Spinal cord (tissue), 10 donors: ENCODE measurements at places on chromosomes 6 and 20.
A peak's percentile ranks its signal among the peaks of the same experiment; 100 is the strongest.

DNA sequence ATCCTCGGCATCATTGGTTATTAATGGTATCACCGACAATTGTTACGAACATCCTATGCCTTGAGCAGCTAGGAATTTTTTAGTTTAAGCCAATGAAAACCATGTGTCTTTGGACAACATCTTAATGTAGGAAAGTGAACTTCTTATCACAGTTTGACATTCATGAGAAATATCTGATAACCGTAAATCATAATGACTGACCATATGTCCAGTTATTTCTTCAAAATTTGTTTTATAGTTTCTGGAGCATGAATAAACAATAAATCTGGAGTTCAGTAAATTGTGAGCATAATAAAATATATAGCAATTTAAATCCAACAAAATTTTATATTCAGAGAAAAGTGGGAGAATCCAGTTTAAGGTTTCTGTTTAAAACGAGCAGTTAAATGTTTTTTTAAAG, 970.1 kb upstream of the ADGRB3 start:
- DNase-seq, result no peak

DNA sequence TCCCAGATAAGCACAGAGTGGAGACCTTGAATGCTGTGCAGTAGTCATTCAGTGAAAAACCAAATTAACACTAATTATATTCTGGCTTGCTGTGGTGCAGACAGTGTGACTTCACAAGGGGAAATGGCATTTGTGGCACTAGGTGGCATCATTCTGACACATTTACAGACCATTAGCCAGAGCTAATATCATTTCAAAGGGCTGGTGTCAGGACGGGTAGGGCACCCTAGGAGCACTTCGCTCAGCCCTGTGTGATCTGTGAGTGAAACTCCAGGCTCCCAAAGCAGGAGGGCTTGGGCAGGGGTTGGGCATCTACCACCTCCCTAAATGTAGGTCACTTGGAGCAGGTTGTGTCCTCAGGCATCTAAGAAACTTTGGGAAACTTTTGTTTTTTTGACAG, 555.8 kb downstream of the PKHD1 start:
- DNase-seq, result no peak

DNA sequence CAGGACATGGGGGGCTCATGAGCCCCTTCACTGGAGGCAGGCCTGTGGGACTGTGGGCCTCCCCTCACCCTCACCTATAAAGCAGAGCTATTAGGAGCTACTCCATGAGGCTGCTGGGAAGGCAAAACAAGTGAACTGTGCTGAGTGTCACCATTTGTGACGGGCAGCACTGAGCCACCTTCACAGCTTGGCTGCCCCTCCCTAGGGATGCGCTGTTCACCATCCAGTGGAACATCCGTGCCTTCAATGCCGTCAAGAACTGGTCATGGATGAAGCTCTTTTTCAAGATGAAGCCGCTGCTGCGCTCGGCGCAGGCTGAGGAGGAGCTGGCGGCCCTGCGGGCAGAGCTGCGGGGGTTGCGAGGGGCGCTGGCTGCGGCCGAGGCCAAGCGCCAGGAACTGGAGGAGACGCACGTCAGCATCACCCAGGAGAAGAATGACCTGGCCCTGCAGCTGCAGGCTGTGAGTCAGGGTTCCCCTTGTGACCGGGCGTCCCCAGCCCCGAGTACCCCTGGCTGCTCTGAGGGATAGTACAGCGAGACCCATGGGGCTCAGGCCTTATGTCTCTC, 38.4 kb downstream of the MYH7B start:
- DNase-seq, result no peak

DNA sequence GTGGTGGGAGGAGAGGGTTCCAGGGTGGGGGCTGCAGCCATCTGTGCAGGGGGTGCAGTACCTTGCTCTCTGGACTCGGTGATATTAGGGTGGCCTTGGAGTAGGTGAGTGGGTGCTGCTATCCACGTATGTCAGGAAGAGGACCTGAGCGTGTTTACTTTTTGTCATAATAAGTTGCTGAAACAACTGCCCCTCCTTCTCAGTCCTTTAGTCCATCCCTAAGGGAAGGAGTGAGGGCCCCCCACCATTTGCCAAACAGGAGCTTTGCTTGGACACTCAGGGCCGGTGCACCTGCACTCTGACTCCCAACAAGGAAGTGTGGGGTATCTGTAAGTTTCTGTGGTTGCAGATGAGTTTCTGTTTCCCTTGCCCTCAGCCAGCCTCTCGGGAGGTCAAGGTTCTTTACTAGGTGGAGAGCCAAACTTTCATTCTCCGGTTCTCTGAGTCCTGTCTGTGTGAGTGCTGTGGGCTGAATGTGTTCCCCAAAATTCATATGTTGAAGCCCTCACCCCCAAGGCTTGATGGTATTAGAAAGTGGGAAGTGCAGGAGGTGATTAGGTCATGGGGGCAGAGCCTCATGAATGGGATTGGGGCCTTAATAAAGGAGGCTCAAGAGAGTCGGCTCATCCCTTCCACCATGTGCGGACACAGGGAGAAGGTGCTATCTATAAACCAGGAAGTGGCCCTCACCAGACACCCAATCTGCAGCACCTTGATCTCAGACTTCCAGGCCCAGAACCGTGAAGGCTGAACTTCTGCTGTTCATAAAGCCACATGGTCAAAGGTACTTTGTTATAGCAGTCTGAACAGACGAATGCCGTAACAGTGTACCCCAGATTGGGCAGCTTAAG, 19.6 kb upstream of the CCR6 start:
- DNase-seq, result no peak

GRCh38 chr6:148347441-148348054, 4.9 kb downstream of the SASH1 start:
- DNase-seq, result no peak

- no peak for DNase-seq
These were observed 12.5 kb downstream of the CAP2 start for GRCh38 chr6:17405944-17406245.

- DNase-seq, result no peak
These were observed 28.5 kb downstream of the TASP1 start for GRCh38 chr20:13610184-13610583.

- DNase-seq, result no peak
These were observed 589.2 kb downstream of the PHF3 start for GRCh38 chr6:64224819-64225218.

GRCh38 chr6:52984247-52984646, 10.8 kb downstream of the GSTA4 start:
- no peak for DNase-seq

- no peak for DNase-seq
These were observed 55.5 kb upstream of the CCDC167 start for GRCh38 chr6:37555040-37555781.

DNA sequence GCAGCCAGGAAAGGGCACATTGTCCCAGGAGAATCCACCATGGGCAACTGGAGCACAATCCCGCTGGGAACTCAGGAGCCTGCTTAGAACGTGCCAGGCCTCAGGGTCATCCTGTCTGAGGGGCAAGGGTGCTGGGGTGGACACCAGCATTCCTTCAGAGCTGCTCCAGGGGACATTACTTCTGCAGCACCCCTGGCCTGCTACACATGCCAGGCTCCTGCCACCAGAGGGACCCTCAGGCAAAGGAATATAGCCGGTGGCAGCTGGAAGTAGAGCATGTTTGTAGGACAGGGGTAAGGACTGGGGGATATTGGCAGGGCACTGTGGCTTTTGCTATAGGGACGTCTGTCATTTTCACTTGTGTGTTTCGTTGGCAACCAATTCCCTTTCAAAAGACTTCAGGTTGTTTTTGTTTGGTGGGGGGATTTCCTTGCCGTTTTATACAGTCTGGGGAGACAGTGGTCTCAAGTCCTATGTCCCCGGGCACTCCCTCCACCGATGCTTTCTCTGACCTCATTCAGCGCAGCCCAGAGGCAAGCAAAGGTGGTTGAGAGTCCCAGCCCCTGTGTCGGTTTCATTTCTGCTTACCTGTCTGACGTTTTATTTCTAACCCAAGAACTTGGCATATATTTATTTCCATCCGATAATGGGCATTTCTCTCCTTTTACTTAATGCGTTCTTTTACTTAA, 130.8 kb downstream of the JPH2 start:
- peak; percentile 51 for DNase-seq

- DNase-seq, result no peak
These were observed 9.0 kb upstream of the SLC2A12 start for GRCh38 chr6:134061440-134061839.

GRCh38 chr6:21181866-21182265, 411.7 kb upstream of the SOX4 start:
- no peak for DNase-seq

DNA sequence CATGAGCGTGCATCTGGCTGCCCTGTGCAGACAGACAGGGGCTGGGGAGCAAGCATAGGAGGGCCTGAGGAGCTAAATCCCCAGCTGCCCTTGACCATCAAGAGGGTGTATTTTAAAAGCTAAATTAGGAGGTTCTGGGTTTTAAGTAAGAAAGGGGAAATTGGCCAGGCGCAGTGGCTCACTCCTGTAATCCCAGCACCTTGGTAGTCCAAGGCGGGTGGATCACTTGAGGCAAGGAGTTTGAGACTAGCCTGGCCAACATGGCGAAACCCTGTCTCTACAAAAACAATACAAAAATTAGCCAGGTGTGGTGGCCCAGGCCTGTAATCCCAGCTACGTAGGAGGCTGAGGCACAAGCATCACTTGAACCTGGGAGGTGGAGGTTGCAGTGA, 27.8 kb downstream of the SERPINB6 start:
- DNase-seq, result no peak

DNA sequence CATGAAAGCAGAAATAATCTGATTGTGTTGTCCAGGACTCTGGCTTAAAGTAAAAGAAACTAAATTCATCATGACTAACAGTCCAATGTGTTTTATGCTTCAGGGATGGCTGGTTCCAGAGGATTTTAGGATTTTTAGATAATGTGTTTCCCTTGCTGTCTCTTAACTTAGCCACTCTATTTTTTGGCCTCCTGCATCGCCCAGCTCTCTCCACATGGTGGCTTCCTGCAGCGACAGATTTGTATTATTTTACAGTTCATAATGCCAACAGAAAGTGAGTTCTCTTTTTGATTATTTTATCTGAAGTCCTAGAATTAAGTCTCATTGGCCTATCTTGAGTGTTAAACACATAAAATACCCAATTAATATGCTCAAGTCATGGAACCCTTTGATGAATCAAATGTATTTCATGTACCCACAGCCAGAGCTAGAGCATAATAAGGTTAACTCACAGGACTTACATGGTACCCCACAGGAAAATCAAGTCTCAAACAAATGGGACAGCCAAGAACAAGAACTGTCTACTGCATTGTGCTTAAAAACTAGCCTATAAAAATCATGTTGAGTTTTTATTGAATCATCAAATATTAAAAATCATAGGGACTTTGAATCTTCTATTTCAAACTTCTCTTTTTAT, 582.5 kb downstream of the DOK5 start:
- DNase-seq, result no peak

DNA sequence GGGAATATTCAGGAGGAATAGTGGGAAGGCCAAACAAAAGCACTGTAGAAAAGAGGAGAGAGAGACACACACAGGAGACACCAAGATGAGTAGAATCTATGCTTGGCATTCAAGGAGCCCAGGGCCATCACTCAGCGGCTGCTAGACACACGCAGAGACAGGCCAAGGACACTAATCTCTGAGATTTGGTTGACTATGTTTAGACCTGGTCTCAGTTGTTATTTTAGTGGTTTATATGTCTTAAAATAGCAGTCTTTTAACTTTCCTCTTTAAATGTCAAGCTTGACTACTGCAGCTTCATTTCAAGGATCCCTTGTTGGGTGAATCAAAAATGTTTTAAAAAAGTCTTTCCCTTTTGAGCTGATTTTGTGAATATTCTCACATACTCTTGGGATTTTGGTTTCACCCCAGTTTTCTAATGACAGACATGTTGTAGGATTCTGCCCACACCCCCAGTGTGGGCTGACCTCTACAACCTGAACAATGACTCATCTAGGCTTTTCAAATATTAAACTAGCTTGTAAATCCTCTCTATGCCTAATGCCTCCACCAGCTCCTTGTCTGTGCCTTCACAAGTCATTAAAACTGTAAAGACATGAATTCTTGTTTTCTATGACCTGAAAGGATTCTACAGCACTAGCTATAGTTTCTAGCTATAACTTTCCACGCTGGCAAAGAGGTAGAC, 142.7 kb upstream of the EXOC2 start:
- DNase-seq, result no peak

DNA sequence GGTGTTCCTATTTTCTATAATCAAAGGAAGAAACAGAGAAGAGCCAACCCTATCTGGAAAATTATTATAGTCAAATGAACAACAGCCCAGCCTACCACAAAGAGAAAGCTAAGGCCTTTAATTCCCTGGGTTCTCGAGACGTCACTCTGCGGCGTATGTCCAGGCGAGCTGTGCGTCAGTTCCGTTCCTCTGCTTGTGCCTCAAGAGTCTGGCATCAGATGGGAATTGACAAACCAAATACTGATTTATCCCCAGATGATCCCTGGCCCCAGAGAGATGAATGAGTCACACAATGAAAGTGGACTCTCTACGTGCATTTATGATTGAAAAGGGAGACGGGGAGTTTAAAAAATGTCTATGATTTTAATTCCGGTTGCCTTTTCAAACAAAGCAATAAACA, 151.6 kb upstream of the PDE10A start:
- no peak for DNase-seq

DNA sequence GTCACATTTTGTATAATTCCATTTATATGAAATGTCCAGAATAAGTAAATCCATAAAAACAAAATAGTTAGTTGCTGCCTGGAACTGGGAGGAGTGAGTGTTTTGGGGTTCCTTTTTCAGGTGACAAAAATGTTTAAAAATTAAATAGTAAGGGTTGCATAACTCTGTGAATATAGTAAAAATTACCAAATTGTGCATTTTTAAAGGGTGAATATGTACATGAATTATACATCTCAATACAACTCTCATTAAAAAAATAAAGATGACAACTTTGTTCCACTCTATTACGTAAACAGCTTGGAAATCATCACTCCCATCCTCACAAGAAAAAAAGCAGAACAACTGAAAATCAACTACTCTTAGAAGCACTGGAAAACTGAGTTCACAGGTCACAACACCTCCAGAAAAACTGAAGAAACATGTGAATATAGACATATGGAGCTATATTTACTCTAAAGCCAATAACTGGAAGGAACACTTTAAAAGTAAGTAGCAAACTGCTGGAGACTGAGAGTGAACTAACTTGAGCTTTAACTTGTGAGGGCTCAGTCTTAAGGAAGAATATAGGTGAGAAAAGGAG, 40.0 kb downstream of the RANBP9 start:
- no peak for DNase-seq

GRCh38 chr6:18515767-18516166, 128.6 kb downstream of the RNF144B start:
- DNase-seq, result no peak

GRCh38 chr20:24027229-24027628, 38.6 kb upstream of the GGTLC1 start:
- no peak for DNase-seq

DNA sequence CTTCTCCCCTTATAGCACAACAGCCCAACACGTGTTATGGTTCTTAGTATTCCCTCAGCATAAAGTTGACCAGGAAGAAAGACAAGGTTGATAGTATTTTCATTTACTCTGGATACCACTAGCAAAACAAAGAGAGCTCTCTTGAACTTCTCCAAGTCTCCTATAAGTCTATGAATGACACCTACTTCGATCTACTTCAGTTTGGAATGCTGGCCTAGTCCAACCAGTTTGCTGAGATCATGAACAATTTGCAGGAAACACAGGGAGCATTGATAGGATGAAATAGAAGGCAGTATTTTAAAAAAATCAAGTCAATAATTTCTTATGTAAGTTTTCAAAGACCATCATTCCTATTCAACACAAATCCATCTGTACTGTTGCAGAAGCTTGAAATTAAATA, 93.6 kb downstream of the GJA10 start:
- no peak for DNase-seq

GRCh38 chr6:84892671-84893070, 128.3 kb upstream of the TBX18 start:
- DNase-seq, result no peak

GRCh38 chr6:34343806-34344205, 48.7 kb downstream of the NUDT3 start:
- no peak for DNase-seq
